Fibroblast of mammary gland (primary cell): ENCODE measurements at places on chromosomes 3 and 15.

- DNase-seq: peak; percentile 75
Observed at GRCh38 chr3:152574461-152575079, 260.4 kb upstream of the P2RY1 start.

DNA sequence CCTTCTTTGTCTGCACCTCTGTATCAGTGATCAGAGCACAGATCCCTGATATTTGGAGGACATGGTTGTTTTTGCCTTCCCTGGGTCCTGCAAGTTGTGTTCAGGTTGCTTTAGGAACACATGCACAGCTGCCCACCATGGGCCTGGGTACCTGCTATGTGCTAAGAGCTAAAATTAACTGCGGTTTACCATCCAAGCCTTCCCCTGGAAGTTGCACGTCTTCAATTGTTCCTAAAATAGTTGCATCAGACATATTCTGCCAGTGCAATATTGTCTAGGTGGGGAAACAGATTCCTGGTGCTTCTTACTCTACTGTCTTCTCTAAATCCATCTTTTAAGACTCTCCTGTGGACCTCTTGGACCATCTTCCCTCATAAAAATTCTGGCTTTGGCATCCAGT is 80.9 kb downstream of the PDE8A start:
- DNase-seq: no peak

DNA sequence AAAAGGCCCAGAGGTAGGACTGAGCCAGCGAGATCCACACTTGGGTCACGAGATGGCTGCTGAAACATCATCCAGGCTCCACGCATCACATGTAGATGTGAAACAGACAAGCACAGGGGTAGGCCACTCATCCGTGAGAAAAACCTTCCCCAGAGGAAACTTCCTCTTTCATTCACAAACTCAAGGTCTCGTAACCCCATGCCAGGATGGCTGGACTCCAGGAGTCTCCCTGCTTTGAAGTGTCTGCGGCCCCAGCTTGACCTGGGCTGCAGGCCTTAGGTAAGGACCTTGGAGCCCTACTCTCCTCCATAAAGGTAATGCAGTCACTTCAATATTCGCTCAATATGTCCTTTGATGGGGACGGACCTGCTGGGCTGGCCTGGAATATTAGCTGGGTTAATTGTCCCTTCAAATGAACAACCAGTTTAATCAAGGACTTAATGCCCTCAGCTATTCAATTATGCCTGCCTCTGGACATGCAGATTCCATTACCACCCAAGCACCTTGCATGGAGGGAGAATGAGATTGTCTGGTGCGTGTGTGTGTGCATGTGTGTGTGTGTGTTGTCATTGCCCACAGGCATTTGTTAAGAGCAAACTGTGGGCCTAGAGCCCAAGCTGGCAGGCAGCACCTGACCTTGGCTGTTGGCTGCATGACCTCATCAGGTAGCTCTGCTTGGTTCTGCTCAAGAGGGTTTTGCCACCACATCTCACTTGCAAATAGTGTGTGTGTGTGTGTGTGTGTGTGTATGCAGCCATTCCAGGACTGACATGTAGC is 186.9 kb upstream of the TLE3 start:
- no peak for DNase-seq

DNA sequence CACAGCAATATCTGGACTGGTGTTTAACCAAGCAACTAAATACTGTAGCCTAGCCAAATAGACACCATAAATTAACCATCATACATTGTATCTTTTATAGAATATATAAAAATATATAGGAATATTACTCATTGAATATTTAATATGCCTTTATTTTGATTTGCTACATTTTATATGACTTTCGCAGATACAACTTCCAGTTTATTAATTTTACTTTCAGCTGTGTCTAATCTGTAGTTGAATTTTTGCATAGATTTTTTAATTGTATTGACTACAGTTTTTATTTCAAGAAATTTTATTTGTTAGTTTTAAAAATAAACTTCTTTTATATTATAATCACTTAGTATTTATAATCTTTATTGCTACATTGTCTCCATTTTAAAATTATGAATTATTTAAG is 299.7 kb downstream of the LSAMP start:
- no peak for DNase-seq

DNA sequence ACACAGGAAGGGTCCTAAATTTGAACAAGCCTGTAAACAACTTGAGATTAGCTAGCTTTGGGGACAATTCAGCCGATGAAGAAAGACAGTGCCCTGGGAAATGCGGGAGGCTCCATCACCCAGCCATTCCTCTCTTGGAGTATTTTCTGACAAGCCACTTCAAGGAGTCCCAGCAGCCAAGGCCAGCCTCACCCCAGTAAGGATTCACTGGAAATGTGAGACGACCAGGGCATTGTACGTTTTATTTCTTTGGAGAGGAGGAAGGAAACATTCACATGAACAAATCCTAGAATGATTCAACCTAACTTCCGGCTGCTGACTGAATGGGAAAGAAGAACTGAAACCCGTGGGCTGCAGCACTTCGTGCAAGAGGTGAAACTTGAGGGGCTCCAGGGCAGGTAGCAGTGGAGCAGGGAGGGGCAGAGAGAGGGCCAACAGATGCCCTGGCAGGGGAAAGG is 116.4 kb upstream of the ARHGEF3 start:
- no peak for DNase-seq

DNA sequence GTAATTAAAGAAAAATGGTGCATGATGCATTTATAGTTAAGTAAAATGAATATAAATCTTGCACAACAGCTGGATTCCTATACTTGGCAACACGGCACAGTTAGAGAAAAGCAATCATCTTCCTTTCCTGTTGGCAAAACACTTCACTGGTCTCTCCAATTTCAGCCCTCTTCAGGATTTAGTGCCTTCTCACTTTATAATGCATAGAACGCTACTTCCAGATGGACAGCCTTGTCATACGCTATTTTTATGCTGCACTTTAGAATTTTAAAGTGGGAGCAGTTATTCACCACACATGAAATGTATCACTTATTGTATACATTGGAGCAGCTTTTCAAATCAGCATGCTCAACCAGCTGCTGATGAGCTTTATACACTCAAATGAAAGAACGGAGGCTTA is 194.4 kb upstream of the GBE1 start:
- DNase-seq: no peak

GRCh38 chr3:29789686-29790085 is 508.8 kb downstream of the RBMS3 start:
- peak; percentile 64 for DNase-seq

- no peak for DNase-seq
Observed at GRCh38 chr15:99671926-99672635, 61.2 kb downstream of the LYSMD4 start.

GRCh38 chr3:54951405-54951804 is 23.5 kb upstream of the LRTM1 start:
- peak; percentile 94 for DNase-seq

GRCh38 chr3:126679318-126679751 is 24.4 kb upstream of the TXNRD3 start:
- peak; percentile 70 for DNase-seq

DNA sequence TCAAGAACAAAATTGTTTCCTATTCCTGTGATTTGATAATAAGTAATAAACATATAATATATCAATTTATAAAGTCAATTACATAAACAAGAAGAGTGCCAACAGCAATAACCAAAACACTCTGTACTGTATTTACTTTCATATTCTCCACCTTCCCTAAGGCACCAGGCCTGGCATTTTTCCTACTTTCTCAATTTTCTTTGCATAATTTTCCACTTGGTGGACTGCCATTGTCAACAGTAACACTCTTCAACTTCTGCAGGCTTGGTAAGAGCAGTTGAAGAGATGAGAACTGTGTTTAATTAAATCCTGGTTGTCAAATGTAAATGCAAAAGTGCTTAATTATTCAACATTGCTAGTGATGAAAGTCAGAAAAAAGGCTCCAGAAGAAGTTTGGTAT is 229.8 kb upstream of the PLSCR5 start:
- DNase-seq: peak; percentile 6

DNA sequence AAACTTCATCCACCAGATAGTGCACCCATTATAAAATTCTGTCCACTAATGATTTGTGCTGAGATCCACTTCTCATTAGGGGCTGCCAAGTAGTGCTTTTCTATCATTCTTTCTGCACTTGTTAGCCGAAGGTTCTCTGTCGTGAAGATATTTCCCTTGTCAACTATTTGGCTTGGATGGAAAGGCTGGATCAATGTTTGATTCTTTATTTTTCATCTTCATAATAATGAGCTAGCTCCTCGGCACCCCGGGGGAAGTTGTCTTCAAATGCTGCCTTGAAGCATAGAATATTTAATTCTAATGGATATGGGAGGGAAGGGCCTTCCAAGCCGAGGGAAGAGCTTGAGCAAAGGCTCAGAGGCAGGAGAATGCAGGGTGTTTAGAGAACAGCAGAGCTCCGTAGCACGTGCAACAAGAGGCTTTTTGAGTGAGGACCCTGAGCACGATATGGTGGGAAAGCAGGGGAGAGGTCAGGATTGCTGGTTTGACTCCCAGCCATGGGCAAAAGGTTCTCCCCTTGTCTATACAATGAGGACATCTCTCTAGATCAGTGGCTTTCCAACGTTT is 16.3 kb upstream of the MUC20 start:
- DNase-seq: no peak

DNA sequence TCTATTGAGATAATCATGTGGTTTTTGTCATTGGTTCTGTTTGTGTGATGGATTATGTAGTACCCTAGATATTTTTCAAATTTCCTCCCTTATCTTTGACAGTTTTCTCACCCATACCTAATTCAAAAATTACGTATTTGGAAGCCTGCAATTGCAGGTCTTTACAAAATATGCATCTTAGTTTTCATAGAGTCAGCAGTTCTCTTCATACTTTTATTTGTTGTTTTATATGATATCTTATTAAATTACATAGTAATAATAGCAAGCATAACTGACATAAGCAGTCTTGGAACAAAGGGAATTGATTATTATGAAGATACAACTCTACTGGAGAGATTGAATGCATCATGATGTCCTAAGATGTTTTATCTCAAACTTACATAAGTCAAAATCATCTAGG is 215.3 kb upstream of the CHRM5 start:
- DNase-seq: no peak

GRCh38 chr3:15091575-15091974 is 7.4 kb downstream of the RBSN start:
- DNase-seq: no peak
